ENCODE measurements at places on chromosomes 1 and 21.

- no peaks in the 10 kb centered on the region for H3K36me3 ChIP-seq
- no peak overlapping the region for H3K27ac ChIP-seq
- DNase-seq, result no peak
- no peaks in the 10 kb centered on the region for H3K4me1 ChIP-seq
- H3K4me3 ChIP-seq, result no peak overlapping the region
These were observed 120.4 kb upstream of the GREM2 start for GRCh38 chr1:240732390-240732789.

DNA sequence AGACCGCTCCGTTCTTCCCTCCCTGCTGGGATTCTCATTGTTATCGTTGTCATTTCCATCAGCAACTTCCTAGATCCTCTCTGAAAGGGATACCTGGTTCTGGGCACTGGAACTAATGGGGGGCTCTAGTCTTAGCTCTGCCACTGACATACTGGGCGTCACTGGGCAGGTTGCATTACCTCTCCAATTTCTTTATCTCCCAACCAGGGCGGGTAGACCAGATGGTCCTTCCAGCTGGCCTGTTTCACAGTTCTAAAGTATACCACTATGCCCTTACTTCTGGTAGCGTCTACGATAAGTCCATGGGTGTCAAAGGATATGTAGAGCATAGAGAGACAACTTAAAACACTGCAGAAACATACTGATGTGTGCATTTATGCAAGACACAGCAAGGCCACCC, 1.4 kb downstream of the GPR37L1 start:
- H3K36me3 ChIP-seq, result no peaks in the 10 kb centered on the region
- H3K27ac ChIP-seq, result no peak overlapping the region
- no peak overlapping the region for H3K4me3 ChIP-seq
- H3K27me3 ChIP-seq, result no peaks in the 10 kb centered on the region
- DNase-seq, result no peak
- H3K4me1 ChIP-seq, result no peaks in the 10 kb centered on the region

GRCh38 chr1:178407215-178407614, 89.5 kb downstream of the CLEC20A start:
- H3K27ac ChIP-seq, result no peak overlapping the region
- no peak for DNase-seq
- no peaks in the 10 kb centered on the region for H3K27me3 ChIP-seq
- H3K4me1 ChIP-seq, result peaks cover 6% of the 10 kb centered on the region
- no peak overlapping the region for H3K4me3 ChIP-seq
- H3K36me3 ChIP-seq, result no peaks in the 10 kb centered on the region

DNA sequence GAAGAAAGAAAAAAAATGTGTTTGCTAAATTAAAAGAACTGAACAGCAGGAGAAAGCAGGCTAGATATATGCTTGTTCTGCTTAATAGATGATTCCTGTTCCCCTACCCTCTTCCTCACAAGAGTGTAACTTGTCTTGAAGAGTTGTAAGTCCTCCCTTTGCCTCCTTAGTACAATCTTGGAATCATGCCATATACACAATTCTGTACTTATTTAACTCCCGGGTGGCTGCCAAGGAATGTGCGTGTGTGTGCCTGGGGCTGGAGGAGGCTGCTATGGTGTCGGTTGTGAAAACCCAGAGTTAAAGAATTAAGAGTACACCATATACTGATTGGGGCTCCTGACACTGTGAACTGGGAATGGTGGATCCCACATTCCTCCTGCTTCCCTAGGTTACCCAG, 194.2 kb downstream of the SIPA1L2 start:
- no peak for DNase-seq
- no peak overlapping the region for H3K4me3 ChIP-seq
- H3K4me1 ChIP-seq, result no peaks in the 10 kb centered on the region
- no peaks in the 10 kb centered on the region for H3K36me3 ChIP-seq
- H3K27me3 ChIP-seq, result no peaks in the 10 kb centered on the region

- no peaks in the 10 kb centered on the region for H3K27me3 ChIP-seq
- no peaks in the 10 kb centered on the region for H3K4me1 ChIP-seq
- H3K4me3 ChIP-seq, result no peak overlapping the region
- no peaks in the 10 kb centered on the region for H3K36me3 ChIP-seq
- DNase-seq, result no peak
These were observed 45.2 kb upstream of the KCNA3 start for GRCh38 chr1:110719908-110720307.

All from GM12878 (cell line).